Stimulated activated CD8-positive, alpha-beta memory T cell treated with anti-CD3 and anti-CD28 coated beads, Interleukin-4, amount 100 ng/mL, for 4 hours (primary cell): ENCODE measurements at places on chromosomes 7 and 10.

DNA sequence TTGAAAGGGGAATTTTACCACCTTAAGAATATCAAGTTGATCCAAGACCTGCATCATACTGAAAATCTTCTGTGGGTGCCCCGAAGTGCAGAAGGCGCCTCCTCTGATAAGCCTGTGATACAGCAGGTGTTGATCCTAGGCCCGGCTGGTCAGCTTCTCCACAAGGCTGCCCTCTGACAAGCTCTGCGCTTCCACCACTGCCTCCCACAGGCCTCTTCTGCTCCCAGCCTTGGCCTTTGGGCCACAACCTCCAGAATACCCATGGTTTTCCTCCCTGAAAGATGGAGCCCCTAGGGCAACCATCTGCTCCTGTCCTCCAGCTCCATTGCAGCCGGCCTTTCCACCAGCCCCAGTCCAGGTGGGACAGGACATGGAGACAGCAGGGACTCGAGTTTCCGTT is 5.6 kb upstream of the OGDHL start:
- DNase-seq = no peak

GRCh38 chr10:36531621-36532020 is 593.8 kb upstream of the ANKRD30A start:
- DNase-seq = no peak

- no peak for DNase-seq
These were observed 8.4 kb upstream of the LFNG start for GRCh38 chr7:2510909-2511768.

DNA sequence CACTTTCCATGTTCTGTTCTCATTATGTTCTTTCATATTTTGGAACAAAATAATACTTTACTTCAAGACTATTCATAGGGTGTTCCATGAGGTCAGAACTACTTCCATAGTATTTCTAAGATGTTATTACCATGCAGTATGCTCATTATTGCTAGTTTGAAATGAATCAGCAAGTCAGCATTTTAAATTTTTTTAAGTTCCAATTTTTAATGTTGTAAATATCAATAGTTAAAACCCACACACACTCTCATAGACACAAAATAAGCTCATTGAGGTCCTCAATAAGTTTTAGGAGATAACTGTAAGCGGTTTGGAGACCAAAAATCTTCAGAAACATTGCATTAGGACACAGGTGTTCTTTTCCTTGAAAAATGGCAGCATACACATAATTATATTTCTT is 550.7 kb downstream of the AUTS2 start:
- no peak for DNase-seq

DNA sequence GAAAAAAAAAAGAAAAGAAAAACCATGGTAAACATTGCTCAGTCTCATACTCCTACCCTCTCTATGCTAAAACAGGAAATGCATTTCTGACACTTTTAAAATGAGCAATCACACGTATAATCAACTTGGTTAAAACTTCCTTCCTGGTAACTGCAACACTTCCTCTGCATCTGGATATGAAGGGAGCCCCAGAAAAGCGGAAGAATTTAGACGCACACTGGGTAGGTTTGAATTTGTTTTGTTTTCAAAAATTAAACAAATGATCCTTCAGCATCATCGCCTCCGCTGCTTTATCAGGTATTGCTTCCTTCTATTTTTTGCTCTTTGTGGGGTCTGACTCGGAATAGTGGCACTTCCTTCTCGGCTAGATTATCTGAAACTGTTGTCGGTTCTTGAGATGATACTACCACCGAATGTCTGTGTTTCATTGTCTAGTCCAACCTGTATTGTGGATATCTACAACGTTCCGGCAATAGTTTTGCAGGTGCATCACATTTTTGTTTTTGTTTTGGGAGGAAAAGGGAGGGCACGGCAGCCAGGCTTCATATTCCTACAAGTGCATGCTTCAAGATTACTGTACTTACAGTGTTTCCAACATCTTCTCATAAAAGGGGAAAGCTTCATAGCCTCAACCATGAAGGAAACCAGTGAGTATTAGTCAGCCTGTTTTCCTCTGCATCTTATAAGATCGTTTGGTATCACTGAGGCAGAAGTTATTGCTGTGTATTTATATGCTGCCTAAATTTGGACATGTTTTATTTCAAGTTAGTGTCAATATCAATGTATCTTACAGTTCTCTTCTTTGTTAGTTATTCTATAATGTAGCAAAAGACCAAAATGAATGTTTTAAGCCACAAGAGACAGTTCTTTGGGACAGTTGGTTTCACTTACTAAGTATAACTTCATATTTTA is at the start of gene PIK3CG:
PIK3CG (plus strand) TSS at position 153 of the 912 bp plus-strand sequence. CDS start 2,280 bp downstream, outside the sequence.
- no peak for DNase-seq

- no peak for DNase-seq
These were observed 307.9 kb downstream of the PARD3 start for GRCh38 chr10:34507217-34507616.

DNA sequence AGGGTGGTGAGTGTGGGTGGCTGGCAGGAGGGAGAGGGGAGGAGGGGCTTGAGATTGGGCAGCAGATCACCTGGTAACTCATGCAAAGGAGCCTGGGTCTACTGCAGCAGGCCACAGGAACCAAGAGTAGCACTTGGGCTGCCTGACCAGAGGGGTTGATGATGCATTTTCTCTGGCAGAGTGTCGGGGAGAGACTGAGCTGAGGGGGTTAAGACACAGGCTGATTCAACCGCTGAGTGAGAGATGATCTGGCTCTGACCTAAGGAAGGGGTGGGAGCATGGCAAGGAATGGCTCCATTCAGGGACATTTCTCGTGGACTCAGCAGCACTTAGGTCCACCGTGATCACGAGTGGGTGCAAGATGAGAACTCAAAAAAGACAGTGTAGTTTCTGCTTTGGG is 115.5 kb upstream of the STK17A start:
- DNase-seq = no peak

DNA sequence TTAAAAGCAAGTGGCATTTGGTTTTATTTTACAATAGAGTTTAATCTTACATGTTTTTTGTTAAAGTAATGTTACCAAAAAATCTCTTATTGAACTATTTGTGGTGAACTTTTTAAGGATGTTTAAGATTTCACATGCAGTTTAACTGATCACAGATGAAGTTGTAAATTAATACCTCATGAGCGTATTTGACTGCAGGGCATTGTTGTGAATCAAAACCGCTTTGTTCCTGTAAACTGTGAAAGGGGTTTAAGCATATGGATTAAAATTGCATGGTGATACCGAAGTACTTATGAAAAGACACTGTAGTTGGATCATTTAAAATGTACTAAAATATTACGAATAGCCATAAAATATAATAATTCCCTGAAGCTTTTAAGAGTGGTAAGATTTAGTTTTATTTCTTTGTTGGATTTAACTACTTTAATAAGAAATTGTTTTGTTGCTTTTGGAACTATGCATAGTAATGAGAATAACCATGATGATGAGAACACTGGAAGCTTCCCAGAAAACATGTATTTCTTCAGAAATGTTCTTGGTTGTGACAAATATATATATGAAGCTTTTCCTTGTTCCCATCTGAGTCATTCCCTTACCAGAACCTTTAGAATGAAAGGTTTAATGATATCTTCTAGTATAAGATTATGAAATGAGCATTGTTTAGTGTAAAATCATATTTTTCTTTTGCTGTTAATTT is 131.3 kb downstream of the ADK start:
- no peak for DNase-seq

GRCh38 chr7:127207230-127207629 is 45.5 kb downstream of the GRM8 start:
- DNase-seq = no peak

GRCh38 chr10:24501056-24501711 is 222.5 kb downstream of the ARHGAP21 start:
- no peak for DNase-seq

DNA sequence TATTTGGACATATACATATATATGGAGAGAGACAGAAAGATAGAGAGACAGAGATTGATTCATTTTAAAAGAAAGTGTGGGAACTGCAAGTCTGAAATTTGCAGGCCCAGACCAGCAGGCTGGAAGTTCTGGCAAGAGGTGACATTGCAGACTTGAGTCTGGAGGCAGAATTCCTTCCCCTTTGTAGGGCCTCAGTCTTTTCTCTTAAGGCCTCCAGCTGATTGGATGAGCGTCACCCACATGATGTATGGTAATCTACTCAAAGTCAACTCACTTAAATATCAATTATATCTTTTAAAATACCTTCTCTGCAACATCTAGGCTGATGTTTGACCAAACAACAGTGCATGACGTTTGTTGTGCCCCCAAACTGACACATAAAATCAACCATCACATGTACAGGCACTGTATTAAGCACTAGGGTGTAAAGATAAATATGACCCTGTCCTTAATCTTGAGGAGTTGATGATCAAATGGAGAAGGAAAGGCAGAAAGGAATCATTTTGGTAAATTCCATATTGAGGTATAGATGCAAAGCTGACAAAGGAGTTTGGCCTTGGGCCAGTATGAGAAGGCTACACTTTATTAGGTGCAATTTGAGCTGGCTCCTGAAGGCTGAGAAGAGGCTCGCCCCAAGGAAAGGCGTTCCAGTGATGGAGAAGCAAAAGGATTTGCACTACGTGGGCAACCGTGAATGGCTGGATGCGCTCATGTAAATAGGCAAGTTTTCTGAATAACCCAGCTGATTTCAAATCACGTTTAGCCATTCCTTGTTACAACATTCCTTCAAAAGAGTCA is 52.6 kb downstream of the BPGM start:
- no peak for DNase-seq

GRCh38 chr7:157292770-157293412 is 43.9 kb upstream of the DNAJB6 start:
- no peak for DNase-seq

DNA sequence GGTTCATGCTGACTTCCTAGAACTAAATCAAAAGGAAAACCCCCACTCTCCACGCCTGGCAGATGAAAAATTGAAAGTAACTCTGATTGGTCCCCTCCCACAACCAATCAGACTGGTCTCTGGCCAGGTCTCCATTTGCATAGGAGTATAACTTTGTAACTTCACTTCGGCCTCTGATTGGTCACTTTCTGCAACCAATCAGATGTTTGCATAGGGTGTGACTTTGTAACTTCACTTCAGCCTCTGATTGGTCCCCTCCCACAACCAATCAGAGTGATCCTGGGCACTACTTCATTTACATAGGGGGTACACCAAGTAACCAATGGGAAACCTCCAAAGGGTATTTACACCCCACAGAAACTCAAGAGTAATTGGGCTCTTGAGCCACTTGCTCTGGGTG is 306.6 kb upstream of the PFKP start:
- DNase-seq = no peak

GRCh38 chr7:75734586-75735458 is 3.9 kb downstream of the HIP1 start:
- DNase-seq = no peak

DNA sequence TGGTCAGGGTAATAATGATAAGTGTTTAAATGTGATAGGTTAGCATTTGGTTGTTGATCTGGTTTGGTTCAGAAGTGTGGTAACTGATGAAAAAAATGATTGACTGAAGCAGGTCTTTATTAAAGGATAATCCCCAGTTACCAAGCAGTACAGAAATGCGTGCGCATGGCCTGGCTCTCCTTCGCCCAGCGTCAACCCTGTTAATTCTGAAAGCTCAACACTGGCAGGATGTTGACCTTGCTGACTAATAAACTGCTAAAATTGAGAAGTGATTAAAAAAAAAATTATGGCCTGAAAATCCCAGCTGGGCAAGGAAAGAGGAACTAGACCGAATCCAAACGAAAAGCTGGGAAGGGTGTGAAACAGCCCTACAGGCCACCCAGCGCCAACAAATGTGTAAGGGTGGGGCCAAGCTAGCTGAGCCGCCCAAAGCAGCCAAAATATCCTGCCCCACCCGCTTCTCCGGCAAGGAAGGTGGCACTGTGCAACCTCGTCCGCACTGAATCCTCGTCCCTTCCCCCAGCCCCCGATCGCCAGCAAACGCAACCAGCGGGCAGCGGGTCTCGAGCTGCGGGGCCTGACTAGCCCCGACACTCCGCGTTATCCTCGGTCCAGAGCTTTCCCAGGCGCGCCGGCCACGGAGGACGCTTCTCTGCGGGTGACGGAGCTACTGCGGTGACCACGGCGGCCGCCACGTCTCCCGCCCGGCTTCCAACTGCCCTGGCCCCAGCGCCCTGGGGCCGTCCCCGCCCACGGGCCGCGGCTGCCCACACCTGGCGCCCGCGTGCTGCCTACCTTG is 561 bp downstream of the SHTN1 start:
- DNase-seq = no peak

GRCh38 chr7:73828972-73829371 is 1.8 kb upstream of the CLDN4 start:
- no peak for DNase-seq

DNA sequence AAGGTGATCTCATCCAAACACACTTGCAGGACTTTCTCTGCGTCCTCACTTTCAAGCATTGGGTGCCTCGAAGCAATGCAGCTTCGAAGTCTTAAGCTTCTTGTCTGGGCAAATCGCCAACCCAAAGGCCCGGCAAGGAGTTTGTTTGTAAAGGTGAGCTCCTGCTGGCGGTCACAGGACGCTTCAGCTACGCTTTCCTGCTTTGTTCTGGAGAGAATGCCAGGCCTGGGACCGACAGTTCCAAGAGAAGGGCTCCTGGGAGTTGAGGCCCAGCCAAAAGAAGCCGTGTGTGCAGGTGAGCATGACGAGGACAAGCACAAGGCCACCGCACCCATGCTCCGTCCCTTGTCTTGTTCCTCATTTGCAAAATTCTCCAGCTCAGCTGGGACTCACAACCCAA is 106.6 kb upstream of the DOCK1 start:
- no peak for DNase-seq

DNA sequence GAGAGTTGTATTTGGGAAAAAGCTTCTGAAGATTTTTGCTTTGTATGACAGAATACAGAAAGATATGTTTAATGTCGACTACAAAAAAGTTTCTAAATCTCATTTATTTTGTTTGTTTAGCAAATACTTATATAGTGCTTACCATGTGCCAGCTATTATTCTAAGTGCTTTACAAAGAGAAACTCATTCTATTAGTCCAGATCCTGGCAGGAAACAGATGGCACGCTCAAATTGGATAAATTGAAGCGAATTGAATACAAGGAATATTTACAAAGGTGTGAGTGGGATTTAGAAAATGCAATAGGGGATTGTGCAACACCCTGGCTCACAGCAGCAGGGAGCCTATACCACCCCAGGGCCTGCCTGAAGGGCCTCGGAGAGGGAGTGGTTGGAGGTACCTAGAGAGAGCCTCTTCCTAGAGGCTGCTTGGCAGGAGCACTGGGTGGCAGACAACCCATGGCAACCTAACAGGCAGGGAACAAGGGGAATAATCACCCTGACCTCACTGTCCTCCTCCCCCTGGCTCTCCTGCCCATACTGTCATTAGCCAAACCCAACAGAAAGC is 27.6 kb upstream of the FAM204A start:
- DNase-seq = no peak

GRCh38 chr10:55287346-55287745 is 486.3 kb upstream of the PCDH15 start:
- no peak for DNase-seq
